ENCODE measurements at places on chromosomes 3 and 15. TPM values are rescaled to one million over a fixed set of nuclear protein-coding genes. Genes with fewer than 3 reads are reported as not detected.

Gene REC114
- total RNA-seq = not detected

Gene CAMK2N2
- total RNA-seq = 1.1 TPM

Gene LRRN1
- not detected for total RNA-seq

Gene C3orf49
- total RNA-seq = not detected

Gene IVD
- 12.0 TPM for total RNA-seq

Gene SLC12A1
- total RNA-seq = not detected

Gene ADGRG7
- total RNA-seq = not detected

Gene RAD54L2
- 5.1 TPM for total RNA-seq

Gene C3orf62
- total RNA-seq = 2.0 TPM

Gene C2CD4A
- total RNA-seq = 0.02 TPM

Gene GOLGA8S
- total RNA-seq = 0.18 TPM

Gene CHDH
- total RNA-seq = 2.6 TPM

Gene CELF6
- 0.15 TPM for total RNA-seq

Gene HTR3E
- not detected for total RNA-seq

Gene AMT
- total RNA-seq = 0.29 TPM

Gene USP3
- 51.9 TPM for total RNA-seq

Gene MESP1
- 7.2 TPM for total RNA-seq

Gene SCN5A
- 1.3 TPM for total RNA-seq

Gene DNAJA4
- total RNA-seq = not detected

Gene PAK2
- 42.0 TPM for total RNA-seq

Gene NAALADL2
- total RNA-seq = 0.18 TPM

Gene TM6SF1
- 0.17 TPM for total RNA-seq

Gene CIDEC
- total RNA-seq = 2.8 TPM

Gene INTS14
- 48.4 TPM for total RNA-seq

Gene AZI2
- 42.2 TPM for total RNA-seq

Measured in A549 treated with DMSO at 1 μM for 4 hours (cell line).